ENCODE measurements at places on chromosomes 13 and 19.
A peak's percentile ranks its signal among the peaks of the same experiment; 100 is the strongest.

DNA sequence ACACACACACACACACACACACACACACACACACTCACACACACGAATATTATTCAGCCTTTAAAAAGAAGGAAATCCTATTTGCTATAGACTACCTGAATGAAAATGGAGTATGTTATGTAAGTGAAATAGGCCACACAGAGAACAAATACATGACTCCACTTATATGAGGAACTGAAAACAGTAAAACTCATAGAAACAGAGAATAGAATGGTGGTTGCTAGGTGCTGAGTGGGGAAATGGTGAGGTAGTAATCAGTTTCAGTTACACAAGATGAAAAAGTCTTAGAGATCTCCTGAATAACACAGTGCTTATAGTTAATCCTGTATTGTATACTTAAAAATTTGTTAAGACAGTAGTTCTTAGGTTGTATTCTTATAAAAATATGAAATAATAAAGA, 8.2 kb downstream of the ZNF677 start:
- no peak for ATAC-seq

DNA sequence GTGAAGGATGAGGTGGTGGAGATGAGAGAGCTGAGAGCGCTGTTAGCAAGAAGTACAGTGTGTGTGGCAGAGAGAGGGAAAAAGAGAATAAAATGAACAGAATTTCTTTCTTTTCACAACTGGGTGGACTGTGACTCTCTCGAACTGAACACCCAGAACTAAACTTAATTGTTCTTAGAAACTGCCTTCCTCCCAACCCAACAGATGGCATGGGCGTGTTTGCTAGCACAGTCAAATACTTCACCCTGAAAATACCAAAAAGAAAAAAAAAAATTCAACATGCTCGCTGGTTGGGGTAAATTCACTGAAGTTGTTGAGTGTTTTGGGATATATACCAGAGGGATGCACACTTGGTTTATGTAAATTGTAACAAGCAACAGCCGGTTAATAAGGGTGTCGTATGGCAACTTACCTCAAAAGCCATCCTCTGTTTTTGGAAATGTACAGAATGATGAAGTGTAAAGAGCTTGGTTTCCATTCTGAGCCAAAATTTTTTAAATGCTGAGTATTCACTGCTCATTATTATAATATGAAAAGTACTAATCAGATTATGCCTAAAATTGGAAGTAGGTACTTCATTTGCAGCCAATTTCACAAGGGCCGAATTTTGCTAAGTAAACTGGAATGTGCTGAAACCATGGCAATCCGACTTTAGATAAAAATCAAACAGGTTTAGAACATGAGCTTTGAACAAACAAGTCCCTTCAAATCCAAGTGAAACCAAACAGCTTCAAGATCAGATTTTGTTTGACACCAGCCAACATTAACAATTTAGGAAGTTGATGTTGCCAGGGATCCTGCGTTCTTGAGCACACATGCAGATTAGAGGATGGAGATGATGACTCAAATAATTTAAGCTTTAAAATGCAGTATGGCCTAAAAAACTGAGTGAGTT, 115.8 kb downstream of the ZIC5 start:
- ATAC-seq: no peak

DNA sequence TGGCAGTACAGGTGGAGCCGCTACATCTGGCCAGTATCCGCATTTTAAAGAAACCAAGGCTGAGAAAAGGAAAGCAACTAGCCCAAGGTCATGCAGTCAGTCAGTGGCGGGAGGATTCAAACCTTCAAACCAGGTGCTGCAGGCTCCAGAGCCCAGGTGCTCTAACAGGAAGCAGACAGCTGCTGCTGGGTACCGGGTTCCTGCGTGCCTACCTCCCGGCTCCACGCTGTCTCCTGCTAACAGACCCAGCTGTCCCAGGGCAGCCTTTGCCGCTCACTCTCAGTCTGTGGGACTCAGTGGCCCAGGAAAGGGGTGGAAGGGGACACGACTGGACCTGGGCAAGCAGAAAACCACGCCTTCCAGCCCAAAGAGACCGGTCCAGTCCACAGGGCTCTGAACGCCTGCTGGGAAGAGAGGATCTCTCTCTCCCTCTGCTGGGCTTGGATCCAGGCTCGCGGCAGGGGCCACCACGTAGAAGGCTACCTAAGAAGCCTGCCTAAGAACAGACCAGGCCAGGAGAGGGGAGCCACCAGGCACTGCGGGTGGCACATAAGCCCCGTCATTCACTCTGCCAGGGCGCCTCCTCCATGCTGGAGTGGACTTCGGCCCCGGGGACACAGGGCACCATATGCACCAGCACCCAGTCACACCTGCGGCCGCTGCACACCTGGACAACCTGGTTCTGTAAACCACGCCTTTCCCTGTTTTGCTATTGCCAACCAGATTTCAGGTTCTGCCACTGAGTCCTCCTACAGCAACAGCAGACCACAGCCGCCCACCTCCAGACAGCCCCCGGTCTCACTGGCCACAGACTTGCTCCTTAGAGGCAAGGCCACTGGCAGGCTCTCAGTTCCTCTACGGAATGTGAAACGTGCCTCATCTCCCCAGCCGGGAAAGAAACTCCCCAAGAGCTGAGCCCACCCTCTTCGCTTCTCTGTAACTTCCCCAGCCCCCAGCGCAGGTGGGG, 4.6 kb downstream of the DAPK3 start:
- ATAC-seq: no peak

- peak; percentile 4 for ATAC-seq
Observed at GRCh38 chr19:14495672-14496028, 277 bp downstream of the GIPC1 start.

All from esophagus mucosa (tissue), 1 donor.